ENCODE measurements at places on chromosomes 2 and 18.

GRCh38 chr2:54482715-54483114 is 26.6 kb downstream of the SPTBN1 start:
- DNase-seq: no peak

DNA sequence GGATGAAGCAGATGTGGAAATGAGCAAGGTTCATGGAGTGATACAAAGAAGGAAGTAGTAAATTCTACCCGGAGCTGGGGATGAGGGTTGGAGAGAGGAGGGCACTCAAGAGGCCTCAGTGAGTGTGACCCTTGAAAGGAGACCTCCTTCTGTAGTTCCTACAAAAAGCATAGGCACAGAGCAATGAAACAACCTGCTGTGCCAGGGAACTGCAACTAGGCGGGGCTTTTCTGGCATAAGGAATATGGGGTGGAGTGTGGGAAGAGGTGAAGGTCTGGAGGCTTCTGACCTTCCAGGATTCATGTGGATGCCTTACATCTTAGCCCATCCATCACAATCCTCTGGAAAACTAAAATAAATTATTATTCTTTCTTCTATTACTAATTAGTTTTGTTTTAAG is 25.5 kb upstream of the PGAP1 start:
- no peak for DNase-seq

DNA sequence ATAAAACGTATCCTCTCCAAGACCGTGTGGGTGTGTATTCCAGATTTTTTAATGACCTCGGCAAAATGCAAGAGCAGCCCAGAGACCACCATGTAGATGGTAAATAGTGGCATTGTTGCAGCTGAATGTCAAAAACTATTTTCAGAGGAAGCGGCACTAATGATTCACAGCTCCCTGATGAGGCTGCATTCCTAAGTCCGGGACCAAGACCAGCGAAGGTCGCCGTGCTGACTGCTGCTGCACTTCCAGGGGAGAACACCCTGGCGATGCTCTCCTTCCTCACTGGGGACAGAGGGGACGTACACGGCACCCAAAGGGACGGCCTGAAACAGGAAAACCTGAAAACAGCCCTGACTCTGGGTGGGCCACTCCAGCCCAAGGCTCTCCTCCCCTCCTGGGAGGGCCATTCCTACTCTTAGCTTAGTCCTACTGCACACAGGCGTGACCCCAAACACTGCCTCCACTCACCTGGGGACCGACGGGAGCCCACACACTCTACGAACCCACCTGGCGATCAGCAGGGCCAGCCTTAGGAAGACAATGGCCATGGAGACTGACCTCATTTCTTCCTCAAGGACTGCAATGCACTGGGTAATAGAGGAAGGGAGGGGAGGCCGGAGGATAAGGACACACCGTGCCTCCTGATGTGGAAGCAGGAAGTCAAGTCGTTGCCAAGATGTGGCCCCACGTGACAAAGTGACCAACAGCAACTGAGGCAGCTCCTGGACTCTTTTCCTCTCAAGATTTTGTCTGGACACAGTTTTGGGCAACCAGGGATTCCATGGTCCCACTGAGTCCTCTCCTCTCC is 82.8 kb downstream of the ZNF516 start:
- no peak for DNase-seq

DNA sequence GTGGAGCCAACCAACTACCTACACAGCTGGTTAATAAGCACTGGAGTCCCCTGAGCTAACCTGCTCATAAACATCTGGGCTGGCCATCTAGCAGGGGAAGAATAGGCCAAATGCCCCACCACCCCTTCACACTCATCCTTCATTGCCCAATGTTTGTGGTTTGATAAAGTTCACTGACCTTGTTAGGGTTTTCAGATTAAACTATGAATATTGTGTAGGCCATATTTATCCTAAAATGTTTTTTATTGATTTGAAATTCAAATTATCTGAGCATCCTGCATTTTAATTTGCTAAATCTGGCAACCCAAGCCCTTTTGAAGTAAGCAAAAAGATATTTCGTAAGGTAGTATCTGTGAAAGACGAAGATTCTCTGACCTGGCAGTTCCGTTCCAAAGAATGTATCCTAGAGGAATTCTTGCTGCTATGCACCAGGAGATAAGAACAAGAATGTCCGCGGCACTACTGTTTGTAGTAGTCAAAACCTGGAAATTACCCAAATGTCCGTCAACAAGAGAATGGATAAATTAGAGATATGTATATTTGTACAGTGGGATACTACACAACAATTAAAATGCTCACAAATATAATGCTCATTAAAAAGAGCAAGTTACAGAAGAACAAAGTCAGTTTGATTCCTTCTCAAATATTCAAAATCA is 5.8 kb upstream of the TLK1 start:
- no peak for DNase-seq

GRCh38 chr2:239444626-239445577 is 44.1 kb upstream of the HDAC4 start:
- no peak for DNase-seq

- DNase-seq: no peak
Observed at GRCh38 chr18:58892488-58892887, 27.8 kb downstream of the ZNF532 start.

GRCh38 chr2:237898057-237898414 is 38.6 kb downstream of the RAMP1 start:
- no peak for DNase-seq

DNA sequence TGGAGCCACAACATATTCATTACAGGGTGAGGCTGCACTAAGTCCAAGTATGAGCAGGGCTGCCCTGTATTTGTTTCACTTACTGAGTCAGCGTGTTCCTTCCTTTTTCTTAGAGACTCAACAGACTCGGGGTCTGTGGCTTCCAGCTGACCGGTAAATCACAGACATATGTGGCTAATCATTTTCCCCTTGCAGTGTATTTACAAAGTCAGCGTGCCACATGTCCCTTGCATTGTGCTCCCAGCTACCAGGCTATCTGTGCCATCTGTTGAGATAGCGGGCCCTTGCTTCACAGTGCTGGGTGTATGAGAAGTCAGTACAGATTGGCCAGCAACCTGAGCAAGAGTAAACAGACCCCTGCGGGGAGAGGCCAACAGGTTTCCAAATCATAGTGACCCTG is 254.3 kb downstream of the LRRTM1 start:
- peak; percentile 94 for DNase-seq

DNA sequence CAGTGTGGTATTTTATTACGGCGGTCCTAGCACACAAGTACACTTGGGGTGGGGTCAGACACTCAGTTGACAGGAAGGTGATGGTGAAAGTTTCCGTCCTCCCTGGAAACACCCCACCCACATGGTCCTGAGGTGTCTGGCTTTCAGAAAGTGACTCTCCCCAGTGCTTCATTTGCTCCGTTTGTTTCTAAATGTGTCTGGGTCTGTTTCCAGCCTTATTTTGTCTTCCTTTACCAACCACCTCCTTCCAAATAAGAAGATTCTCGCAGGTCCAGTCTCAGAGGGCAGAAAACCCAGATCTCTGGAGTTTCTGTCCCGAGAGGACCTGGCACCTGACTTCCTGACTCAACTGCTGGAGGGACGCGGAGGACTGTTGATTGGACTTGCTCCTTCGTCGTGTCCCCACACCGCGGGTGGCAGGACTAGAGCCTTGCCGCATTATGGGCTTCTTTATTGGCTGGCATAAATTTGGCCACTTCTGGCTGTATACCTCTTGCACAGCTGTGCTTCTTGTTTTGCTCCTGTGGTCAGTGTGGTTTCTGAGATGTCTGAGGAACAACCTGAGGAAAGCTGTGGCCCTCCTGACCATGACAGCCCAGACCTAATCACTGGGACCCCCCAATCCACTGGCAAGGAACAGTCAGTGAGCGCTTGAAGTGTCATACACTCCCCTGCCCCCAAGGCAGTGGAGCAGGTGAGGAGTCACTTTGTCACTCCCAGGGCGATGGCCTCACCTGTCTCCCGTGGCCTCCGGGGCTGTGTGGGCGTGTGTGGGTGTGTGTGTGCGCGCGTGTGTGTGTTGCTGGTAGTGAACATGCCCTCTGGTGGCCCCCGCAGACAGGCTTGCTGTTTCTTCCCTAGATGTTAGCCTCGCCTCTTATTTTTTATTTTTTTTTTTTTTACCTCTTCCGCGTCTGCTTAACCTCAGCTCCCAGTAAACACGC is 45.6 kb downstream of the MEX3C start:
- DNase-seq: no peak

DNA sequence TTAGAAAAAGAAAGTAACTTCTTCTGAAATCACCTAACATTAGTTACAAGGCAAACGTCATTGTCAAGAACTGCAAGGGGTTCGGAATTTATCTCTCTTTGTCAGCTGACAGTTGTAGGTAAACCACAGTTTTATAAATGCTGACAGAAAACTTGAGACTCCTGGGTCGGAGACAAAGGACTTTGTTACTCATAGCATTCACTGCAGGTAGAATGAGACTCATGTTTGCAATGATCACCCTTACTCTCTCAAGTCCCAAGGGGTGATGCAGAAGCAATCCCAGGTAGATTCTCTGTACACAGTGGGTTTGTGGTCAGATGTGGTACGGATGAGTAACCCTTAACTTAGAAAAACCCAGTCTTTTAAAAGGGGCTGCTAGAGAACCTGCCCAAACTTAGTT is 757.8 kb downstream of the TRIB2 start:
- DNase-seq: no peak

DNA sequence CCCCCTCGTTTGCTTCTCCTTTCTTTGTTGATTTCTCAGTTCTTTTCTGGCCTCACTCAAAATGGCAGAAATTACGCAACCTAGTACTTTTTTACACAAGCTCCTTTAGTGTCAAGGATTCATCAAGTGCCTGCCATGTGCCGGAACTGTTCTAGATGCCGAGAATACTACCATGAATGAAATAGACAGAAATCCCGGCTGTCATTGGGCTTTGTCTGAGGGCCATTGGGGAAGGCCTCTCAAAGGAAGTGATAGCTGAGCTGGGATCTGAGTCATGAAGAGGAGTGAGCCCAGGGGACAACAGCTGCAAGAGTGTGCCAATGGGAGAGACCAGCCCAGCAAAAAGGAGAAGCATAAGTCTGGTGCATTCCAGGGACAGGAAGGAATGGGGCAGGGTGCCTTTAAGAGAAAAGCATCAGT is 34.3 kb upstream of the PPP1CB start:
- DNase-seq: no peak

GRCh38 chr2:218570850-218571249 is 2.2 kb downstream of the CNOT9 start:
- DNase-seq: no peak

- DNase-seq: peak; percentile 43
Observed at GRCh38 chr2:9737053-9737875, 106.0 kb upstream of the TAF1B start.

DNA sequence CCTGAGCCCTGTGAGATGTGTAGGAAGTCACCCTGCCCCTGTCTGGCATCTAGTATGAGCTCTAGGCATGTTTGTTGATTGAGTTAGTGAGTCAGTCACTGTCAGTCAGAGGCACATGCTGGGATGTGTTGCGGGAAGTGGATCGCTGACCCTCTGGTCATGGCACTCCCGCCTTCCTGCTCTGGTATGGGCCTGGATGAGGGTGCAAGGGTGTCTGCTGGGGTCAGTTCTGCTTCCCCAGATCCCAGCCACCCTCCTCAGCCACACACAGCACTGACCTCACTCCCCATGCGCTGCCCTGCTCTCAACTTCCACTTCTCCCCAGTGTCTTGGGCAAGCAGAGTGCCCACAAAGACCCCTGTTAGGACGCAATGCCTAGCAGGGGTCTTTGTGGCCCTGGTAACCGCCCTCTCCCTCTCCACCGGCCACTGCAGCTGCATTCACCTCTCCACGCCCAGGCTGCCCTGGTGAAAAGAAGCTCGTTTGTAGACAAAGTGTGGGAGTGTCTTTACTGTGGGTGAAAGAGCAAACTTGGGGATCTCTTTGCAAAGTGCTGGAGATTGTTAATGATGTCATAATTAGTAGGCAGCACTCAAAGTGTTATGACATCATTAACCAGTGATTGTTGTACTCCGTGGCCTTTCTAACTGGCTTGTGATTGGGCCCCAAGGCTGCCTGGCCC is 252.1 kb downstream of the LDLRAD4 start:
- DNase-seq: no peak

DNA sequence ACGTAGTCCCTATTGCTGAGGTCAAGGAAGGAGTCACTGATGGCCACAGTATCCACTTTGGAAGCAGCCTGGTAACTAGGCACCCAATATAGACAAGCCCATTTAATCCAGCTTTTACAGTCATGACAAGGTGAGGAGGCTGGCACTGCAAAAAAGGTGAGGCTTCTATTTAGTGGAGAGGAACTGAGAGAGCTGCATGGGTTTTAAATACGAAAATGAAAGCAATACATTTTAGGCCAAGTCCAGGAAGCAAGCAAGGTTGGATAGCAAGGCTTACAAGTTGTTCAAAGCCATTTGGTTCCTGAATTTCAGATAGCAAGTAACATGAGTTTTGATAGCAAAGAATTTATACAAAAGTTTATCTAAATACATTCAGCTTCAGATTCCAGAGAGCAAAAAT is 80.4 kb downstream of the SGPP2 start:
- DNase-seq: no peak

DNA sequence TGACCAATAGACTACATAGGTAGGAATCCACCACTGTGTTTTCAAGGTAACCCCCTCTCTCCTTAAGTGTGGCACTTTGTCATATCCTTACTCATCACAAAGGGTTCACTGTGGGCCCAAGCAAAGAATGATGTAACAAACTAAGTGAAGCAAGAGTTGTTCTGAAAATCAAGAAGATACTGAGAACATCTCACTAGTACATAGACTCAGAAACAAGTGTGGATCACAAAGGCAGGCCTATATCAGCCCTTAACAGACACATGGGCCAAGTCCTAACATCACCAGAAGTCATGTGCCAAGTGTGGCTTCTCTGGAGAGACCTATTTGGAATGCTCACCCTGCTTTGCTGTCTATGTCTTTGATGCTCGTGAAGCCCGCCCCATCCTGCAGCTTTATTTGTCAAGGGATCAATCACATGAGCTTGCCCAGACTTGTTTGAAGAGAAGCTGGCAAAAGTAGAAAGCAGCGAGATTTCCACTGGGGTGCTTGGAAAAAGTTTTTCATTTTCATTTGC is 131.2 kb upstream of the TTC39C start:
- no peak for DNase-seq

DNA sequence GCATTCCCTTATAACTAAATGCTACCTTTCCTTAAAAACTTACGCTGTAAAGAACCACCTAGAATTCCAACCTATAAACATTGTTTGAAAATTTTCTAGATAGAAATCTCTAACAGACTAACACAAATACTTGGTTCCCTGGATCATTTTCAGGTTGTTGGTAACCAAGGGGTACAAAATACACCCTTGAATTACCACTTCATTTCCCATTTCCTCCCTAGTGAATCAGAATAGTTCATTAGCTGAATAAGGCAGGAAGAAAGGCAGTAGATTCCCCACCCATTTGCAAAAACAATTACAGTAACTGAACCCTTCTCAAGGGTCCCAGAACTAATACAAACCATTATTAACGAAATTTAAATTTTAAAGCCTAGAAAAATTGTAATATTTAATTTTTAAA is 5.5 kb downstream of the MEX3C start:
- DNase-seq: no peak
